ENCODE measurements at places on chromosomes 5 and 9.

GRCh38 chr5:158773161-158773560 is 326.6 kb downstream of the EBF1 start:
- no peak for DNase-seq

DNA sequence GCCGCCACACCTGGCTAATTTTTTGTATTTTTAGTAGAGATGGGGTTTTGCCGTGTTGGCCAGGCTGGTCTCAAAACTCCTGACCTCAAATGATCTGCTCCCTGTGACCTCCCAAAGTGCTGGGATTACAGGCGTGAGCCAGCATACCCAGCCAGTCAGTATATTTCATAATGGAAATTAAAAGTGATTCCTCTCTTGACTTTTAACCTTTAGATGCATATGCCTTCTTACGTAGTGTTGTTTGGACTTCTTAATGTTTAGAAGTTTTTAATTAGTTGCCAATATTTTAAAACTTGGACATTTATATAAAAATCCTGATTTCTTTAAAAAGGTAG is 22.4 kb downstream of the DENND4C start:
- DNase-seq = no peak

DNA sequence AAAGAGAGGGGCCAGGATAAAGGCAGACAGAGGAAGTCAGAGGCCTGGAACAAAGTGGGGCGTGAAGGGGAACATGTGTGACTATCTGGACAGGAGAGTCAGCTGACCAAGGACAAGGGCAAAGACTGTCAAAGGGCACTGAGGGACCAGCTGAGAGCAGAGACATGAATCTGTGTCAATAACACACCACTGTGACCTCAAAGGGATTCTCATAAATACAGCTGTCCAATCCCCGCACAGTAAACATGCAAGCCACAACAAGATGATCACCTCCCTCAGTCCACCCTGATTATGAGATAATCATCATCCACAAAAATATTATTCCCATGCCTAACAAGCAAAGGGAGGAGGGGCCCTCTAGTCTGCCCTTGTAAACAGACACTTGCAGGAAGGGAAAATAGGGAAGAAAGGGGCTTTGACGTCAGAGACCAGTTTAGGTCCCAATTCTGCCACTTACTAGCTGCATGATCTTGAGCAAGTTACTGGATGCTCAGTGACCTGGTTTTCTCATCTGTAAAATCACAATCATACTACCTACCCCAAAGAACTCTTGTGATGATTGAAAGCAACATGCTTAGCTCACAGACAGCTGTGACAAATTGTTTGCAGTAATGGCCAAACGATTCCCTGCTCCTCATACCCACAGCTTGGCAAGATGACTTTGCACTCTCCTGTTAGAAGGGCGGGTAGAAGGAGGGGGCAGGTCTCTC is 41.8 kb downstream of the RAPGEF1 start:
- DNase-seq = no peak

DNA sequence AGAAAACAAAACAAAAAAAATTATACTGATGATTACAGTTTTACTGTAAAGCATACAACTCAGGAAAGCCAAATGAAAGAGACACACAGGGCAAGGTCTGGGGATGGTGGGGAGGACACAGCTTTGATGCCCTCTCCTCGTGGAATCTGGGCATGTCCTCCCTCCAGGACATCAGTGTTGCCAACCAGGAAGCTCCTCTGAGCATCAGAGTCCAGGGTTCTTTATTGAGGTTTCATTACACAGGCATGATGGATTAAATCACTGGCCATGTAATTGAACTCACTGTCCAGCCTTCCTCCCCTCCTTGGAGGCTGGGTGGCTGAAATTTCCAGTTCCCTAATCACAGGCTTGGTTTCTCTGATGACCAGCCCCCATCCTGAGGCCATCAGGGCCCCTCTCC is 89.6 kb upstream of the MIER3 start:
- DNase-seq = no peak

GRCh38 chr9:72743836-72744235 is 209.0 kb downstream of the ALDH1A1 start:
- DNase-seq = no peak

- DNase-seq = no peak
These were observed 123.4 kb downstream of the ARL15 start for GRCh38 chr5:54186912-54187445.

DNA sequence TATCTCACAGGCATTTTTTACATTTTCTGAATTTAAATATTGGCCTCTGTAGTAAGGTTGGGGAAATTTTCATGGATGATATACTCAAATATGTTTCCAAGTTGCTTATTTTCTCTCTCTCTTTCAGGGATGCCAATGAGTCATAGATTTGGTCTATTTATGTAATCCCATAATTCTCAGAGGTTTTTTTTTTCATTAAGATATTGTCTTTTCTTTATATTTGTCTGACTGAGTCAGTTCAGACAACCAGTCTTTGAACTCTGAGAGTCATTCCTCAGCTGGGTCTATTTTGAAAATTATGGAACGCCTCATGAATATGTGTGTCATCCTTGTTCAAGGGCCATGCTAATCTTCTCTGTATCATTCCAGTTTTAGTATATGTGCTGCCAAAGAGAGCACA is 223.2 kb downstream of the PCSK1 start:
- no peak for DNase-seq

GRCh38 chr5:44827681-44828080 is 18.9 kb downstream of the MRPS30 start:
- no peak for DNase-seq

- DNase-seq = no peak
These were observed 46.6 kb downstream of the ADAM19 start for GRCh38 chr5:157529002-157529401.

- no peak for DNase-seq
These were observed 670 bp downstream of the EDIL3 start for GRCh38 chr5:84383816-84384603.

- no peak for DNase-seq
These were observed 48.6 kb downstream of the SHB start for GRCh38 chr9:38020151-38021076.

GRCh38 chr5:41790038-41790776 is 80.0 kb downstream of the OXCT1 start:
- DNase-seq = no peak

Measured in CMK (cell line).